T follicular helper cell (primary cell): ENCODE measurements at places on chromosomes 1 and 21.

- DNase-seq: no peak
Observed at GRCh38 chr21:37074197-37074510, 1.1 kb downstream of the TTC3 start.

GRCh38 chr1:6026095-6026809 is 19.4 kb upstream of the KCNAB2 start:
- peak; percentile 91 for DNase-seq

DNA sequence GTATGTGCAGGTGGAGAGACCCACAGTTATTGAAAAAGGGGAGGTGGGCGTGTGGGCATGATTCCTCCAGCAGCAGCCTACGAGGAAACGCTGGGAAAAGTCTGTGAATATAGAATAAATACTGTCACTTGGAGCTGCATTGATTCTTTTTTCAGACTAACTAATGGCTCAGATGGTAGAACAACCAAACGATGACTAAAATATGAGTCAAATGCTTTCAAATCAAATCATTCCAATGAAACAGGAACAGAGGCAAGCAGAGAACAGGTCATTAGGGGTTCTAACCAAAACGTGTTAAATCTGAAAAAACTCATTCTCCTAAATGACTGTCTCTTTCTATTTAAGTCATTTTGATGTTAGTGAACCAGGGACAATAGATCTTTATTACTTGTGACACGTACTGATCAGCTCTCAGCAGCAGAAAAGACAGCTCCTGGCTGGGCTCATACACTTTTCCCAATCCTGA is 35.1 kb upstream of the SEC16B start:
- DNase-seq: no peak

GRCh38 chr1:72122099-72122880 is 160.0 kb downstream of the NEGR1 start:
- no peak for DNase-seq

- no peak for DNase-seq
Observed at GRCh38 chr1:85464497-85465098, 361 bp downstream of the DDAH1 start.

DNA sequence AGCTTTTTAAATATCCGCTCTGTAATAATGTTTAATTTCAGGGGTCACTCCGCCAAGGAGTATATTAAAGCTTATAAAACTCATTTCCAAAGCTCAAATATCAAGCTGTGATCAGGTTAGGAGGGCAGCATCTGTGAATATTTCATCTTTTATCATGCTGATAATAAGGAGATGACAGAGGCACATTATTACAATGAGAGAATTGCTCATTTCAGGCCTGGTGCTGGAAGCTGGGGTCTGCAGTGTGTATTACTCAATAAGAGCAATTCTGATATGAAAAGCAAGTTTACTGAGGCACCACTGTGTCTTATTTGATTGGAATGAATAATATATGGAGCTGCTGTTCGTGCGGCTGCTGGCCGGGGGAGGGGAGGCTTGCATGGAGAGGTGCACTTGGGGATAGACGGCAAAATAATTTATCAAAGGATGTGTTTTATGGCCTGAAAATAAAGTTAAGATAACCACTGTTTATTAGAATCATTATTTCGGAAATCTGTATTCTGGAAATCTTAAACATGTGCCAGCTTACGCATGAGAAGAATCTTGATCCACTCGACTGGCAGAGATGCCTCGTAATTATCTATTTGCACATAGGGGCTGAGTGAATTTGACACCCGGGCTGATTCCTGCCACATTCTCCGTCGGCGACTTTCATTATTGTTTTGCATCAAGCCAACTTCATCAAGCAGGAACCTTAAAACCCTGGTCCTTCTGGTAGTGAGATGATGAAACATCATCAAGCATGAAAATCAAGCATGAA is 173.2 kb downstream of the RRAGC start:
- DNase-seq: no peak

DNA sequence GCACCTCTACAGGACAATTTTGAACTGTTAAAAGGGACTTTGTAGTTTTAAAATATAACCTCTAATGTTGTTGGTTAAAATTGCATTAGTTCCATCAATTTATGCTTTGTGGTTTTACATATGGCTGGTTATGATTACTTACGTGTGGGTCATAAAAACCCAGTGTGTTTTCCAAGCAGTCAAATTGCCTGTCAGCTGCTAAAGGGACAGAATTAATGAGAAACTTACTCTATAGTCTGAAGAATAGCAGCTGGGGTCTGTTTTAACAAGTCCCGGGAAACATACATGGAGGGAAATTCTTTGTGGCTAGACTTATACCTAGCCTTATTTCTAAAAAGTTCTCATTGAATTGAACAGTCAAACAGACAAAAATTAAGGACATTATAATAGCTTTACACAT is 820.9 kb upstream of the ADGRL4 start:
- no peak for DNase-seq

GRCh38 chr21:33421713-33422393 is 18.6 kb downstream of the IFNGR2 start:
- DNase-seq: no peak

- no peak for DNase-seq
Observed at GRCh38 chr1:85544689-85545215, 35.8 kb upstream of the CCN1 start.

DNA sequence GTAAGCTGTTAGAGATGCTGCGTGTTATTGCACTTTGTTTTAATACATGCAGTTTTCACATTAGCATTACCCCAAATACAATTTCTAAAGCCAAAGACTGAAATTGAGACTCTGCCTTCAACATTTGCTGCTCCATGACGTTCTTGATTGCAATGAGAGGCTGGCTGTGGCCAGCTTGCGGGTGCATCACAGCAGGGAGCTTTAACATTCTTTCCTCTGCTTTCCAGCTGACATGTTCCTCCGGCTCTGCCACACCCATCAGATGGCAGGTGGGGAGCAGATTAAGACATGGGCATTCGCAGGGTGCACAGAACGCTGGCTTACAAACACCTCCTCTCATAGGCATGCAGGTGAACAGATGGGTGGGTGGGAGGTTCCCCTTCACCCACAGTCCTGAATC is 314.1 kb downstream of the DISC1 start:
- DNase-seq: no peak

- no peak for DNase-seq
Observed at GRCh38 chr1:8394456-8395321, 76.8 kb downstream of the SLC45A1 start.

GRCh38 chr1:202981939-202982338 is 14.9 kb upstream of the CYB5R1 start:
- DNase-seq: no peak

- DNase-seq: no peak
Observed at GRCh38 chr1:2504225-2504948, 22.0 kb downstream of the PANK4 start.

DNA sequence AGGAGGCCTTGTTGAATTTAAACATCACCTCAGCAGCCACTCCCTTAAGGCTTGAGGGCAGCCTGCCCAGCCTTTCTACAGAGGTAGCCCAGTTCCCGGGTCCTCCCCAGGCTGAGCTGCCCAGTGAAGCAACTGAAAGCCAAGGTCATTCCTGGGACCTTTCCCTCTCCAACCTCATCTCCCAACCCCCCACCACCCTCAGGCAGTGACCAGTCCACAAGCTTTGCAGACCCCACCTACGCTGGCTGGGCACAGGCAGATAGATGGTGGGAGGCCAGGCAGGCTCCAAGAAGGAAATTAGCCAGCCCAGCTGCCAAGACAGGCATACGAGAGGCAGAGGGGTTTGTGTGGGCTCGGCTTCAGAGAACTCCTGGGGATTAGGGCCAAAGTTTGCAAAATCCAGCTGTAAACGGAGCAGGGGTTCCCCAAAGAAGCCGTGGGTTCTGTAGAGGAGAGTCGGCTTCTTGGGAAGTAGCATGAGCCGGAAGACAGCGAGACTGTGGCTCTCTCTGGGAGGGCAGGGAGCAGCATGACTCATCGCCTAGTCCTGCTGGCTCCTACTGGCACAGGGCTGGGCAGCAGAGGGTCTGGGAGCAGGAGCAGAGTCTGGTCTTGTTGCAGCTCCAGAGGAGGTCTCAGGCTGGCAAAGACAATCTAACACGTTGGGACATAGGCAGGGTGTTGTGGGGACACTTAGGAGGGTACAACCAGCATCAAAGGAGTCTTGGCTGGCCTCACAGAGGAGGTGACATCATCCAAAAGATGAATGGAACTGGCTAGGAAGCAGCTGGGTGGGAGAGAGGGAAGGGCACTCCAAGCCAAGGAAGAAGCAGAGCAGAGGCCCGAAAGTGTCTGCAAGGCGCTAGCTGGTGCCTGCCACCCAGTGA is 2.8 kb upstream of the ZC3H12A start:
- no peak for DNase-seq

GRCh38 chr1:32239337-32239736 is 7.7 kb upstream of the FAM167B start:
- DNase-seq: no peak

GRCh38 chr1:234841281-234841680 is 231.3 kb upstream of the IRF2BP2 start:
- DNase-seq: no peak

DNA sequence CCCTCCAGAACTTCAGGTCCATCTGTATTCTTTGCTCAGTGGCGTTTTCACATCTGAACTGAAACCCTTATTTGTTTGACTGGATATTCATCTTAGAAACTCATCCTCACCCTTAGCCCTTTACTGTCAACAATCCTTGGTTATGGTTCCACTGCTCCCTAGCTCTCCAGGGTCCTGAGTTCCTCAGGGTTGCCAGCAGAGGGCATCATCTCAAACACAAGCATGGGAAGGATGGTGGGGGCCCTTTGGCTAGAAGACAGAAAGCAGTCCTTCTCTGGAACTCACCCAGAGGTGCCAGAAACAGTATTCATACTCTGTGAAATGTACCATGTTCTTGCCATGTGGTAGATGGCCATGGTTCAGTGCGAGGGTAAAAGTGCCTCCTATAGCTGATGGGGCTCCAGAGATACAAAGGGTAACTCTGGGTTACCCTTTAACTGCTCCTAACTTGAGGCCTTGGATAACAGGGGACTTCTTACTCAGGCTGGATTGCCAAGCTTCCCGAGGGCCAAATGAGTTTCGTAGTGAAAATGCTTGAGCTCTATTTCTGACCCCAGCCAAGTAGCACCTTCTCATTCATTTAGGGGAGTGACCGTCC is 11.3 kb downstream of the NCSTN start:
- no peak for DNase-seq

GRCh38 chr1:46653405-46653958 is 14.7 kb downstream of the ATPAF1 start:
- no peak for DNase-seq
